Thymus (tissue), 14 donors: ENCODE measurements at places on chromosomes 1 and 21. TPM values are rescaled to one million over a fixed set of nuclear protein-coding genes. Genes with fewer than 3 reads are reported as not detected.

The ST6GALNAC3 gene
- 1.2 TPM for polyA plus RNA-seq

The NUP210L gene
- 0.05 TPM for polyA plus RNA-seq

The S100A7 gene
- polyA plus RNA-seq: 247 TPM

The OR2M3 gene
- polyA plus RNA-seq: not detected

The PADI3 gene
- 0.27 TPM for polyA plus RNA-seq

The FMO2 gene
- 5.5 TPM for polyA plus RNA-seq

The TAF5L gene
- polyA plus RNA-seq: 11.3 TPM

The FMO3 gene
- polyA plus RNA-seq: 2.5 TPM

The ADAMTSL4 gene
- polyA plus RNA-seq: 17.9 TPM

The C1orf53 gene
- 1.3 TPM for polyA plus RNA-seq

The OLIG1 gene
- polyA plus RNA-seq: 0.14 TPM

The PPIAL4G gene
- polyA plus RNA-seq: 0.11 TPM

The TMEM51 gene
- 9.7 TPM for polyA plus RNA-seq

The ADAMTS5 gene
- polyA plus RNA-seq: 0.75 TPM

The CNST gene
- 15.4 TPM for polyA plus RNA-seq

The RIMS3 gene
- polyA plus RNA-seq: 2.1 TPM

The MEAF6 gene
- 107 TPM for polyA plus RNA-seq

The FCRL4 gene
- 0.48 TPM for polyA plus RNA-seq

The CTSE gene
- polyA plus RNA-seq: 3.1 TPM

The RIPPLY3 gene
- 0.16 TPM for polyA plus RNA-seq

The CACNA1S gene
- polyA plus RNA-seq: 0.05 TPM

The C1orf226 gene
- 1.1 TPM for polyA plus RNA-seq

The ZBTB18 gene
- polyA plus RNA-seq: 47.3 TPM

The CD244 gene
- polyA plus RNA-seq: 2.4 TPM

The KTI12 gene
- 11.1 TPM for polyA plus RNA-seq

The TCP10L gene
- 2.5 TPM for polyA plus RNA-seq

The SELL gene
- 73.0 TPM for polyA plus RNA-seq

The C1orf87 gene
- 0.11 TPM for polyA plus RNA-seq

The AKR7A3 gene
- polyA plus RNA-seq: 2.1 TPM
